Activated T-cell treated with anti-CD3 and anti-CD28 coated beads, Interleukin-2, amount 50 U/mL, for 24 hours (primary cell): ENCODE measurements at places on chromosomes 11 and 22.

DNA sequence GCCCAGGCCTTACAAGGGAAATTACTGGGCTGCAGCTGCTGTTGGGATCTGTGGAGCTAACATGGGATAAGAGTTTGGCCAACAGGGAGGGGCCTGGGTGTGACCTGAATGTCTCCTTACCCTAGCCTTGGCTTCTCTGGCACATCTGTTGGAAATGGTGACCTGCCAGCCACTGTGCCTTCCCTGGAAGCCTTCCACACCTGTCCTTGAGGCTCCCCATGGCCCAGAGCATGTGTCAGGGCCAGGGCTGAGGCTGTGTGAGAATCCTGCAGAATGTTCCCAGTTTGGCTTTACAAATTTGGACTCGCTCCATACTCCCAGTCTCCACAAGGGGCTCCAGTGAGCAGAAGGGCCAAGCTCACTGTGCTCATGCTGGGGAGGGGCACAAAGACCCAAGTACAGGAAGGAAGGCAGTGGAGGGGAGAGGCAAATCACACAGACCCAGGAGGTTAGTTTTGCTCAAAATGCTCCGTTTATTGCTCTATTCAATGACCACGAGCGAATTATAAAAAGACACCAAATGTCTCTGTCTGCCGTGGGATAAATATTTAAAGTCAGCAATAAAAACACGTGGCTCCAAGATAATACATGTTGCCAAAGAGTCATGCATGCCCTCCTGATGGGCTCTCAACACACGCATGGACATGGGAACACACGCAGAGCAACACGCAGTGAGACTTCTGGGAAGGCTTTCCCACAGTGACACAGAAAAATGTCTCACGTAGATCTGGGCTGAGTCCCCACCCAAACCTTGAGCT lies 1.7 kb upstream of the IGSF22 start:
- peak; percentile 66 for DNase-seq

DNA sequence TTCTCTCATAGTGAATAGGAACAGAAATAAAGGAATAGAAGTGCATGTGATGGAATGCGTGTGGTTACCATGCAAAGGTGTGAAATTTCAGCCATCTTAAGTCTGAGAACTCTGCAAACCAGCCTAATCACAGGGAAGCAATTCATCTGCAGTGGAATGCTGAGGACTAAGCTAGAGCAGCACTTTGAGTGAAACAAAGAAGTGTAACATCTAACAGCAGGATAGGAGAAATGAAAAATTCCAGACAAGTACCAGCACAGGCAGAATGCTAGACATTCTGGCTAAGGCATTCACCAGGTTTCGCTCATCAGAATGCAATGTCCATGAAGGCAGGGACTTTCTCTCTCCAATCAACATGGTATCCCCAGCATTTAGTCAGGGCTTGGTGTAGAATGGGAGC lies 41.2 kb upstream of the SLC36A4 start:
- DNase-seq, result no peak

DNA sequence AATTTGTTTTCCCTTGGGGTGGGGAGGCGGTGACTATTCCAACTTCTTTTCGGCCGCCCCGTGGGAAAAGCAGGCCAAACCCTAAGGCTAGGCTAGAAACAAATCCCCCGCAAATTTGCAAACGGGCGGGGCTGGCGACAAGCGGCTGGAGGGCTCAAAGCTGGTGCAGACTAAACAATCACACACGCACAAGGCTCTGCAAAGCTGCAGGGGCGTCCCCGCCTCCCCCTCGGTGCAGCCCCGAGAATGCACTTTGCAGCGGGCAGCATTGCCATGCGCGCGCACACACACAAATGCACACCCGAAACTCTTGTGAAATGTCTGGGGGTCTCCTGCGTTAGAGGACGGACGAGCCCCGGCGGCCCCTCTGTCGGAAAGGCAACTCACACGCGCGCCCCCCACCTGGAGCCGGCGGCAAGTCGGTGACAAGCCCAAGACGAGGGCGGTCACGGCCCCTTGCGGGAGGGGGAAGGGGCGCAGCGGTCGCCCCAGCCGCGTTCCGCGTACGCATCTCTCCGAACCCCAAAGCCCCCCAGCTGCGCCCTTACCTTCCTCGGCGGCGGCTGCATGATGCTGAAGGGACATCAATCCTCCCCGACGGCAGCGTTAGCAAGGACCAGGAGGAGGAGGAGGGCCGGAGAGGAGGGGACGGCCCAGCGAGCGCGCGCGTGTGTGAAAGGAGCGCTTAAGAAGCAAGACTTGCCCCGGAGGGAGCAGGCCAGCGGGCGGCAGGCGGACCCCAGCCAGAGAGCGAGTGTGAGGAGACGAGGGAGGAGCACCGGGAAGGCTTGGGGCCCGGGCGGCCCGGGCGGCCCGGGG lies 600 bp downstream of the FCHSD2 start:
- peak; percentile 77 for DNase-seq

GRCh38 chr11:5476186-5476819 lies 12.2 kb upstream of the OR52D1 start:
- no peak for DNase-seq

GRCh38 chr22:35785181-35785923 lies 67.7 kb downstream of the APOL5 start:
- DNase-seq, result no peak

- no peak for DNase-seq
Observed at GRCh38 chr22:32255726-32256125, 579 bp upstream of the SLC5A4 start.

- DNase-seq, result no peak
Observed at GRCh38 chr11:131195661-131196517, 174.5 kb upstream of the NTM start.

GRCh38 chr11:28026634-28027290 lies 81.2 kb downstream of the KIF18A start:
- DNase-seq, result no peak

- peak; percentile 55 for DNase-seq
Observed at GRCh38 chr11:30196400-30197206, 34.2 kb upstream of the FSHB start.

GRCh38 chr11:46117842-46118241 lies 3.4 kb downstream of the PHF21A start:
- DNase-seq, result no peak

DNA sequence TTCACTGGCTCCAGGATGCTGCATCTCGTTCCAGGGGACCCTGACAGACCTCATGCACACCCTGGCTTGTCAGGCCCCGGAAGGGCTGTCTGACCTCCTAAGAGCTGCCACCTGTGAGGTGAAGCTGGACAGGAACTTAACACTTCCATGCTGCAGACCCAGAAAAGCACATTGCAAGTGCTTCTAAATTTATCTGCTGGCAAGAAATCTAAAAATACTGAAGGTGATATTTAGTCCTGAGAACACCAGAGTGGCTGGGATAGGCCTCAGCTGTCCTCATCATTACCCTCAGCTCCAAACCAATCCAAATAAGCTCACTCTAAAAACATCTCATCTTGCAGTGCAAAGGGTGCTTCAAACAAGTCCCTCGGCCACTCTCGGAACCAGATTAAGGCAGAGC lies 46.7 kb downstream of the ABTB2 start:
- no peak for DNase-seq

DNA sequence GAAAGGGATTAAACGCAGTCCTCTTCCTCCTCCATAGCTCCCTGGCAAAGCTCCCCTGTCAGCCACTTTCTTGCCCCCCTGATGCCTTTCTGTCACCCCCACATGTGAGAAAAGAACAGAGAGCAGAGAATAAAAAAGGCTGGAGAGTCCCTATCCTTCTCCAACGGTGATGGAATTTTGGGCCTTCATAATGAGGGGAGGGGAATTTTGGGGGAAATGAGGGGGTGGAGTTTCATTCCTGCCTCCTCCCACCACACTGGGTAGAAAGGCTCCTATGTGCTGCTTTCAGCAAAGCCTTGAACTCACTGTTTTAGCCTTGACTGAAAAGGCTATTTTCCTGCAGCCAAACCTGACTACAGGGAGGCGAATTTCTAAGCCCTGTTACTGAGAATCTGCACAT lies 59.3 kb downstream of the C11orf58 start:
- DNase-seq, result no peak

GRCh38 chr11:65431451-65432099 lies 9.0 kb downstream of the NEAT1 start:
- no peak for DNase-seq

GRCh38 chr11:1504138-1504537 lies 17.6 kb upstream of the MOB2 start:
- no peak for DNase-seq

DNA sequence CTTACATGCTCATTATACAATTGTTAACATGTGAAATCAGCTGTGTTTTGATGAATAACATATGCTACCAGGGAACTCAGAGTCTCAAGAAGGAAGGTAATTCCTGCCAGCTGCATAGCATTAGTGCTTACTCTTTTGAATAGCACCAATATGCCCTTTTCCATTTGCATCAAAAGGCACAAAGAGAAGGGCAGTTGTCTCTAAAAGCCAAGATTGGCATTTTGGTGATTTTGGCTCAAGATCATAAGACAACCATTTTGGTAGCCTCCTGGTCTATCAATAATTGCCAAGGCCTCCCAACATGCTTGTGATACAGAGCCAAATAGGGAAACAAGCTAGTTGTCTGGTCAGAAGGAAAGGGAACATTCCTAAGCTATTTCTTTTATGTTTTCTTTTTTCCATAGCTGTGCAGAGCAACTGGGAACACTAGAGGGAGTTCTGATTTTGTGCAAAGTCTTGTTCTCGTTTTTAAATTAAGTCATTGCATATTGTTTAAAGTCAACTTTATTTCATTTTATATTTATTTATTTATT lies 416.7 kb upstream of the CHORDC1 start:
- no peak for DNase-seq

- DNase-seq, result no peak
Observed at GRCh38 chr11:114314096-114314495, 17.9 kb downstream of the NNMT start.

- no peak for DNase-seq
Observed at GRCh38 chr11:47889714-47890441, 41.7 kb upstream of the NUP160 start.

DNA sequence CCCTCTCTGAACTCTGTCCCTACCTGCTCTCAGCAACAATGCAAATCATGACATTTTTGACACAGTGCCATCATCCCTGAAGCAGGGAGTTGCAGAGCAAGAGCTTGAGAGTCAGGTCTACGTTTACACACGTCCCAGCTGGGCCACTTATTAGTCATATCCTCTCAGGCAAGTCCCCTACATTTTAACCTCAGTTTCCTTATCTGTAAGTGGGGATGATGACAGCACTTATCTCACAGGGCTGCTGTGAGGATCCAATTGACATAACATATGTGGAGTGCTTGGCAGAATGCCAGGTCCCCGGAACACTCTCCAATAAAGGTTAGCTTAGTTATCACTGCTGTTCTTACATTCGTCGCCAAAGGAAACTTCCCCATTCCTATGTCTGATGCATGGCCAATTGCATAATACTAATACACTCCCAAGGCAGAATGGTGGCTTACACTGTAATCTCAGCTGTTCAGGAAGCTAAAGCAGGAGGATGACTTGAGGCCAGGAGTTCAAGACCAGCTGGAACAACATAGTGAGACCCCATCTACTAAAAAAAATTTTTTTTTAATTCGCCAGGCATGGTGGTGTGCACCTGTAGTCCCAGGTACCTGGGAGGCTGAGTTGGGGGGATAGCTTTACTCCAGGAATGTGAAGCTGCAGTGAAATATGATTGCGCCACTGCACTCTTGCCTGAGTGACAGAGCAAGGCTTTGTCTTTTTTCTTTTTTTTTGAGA lies 16.6 kb downstream of the ASCC2 start:
- DNase-seq, result no peak

DNA sequence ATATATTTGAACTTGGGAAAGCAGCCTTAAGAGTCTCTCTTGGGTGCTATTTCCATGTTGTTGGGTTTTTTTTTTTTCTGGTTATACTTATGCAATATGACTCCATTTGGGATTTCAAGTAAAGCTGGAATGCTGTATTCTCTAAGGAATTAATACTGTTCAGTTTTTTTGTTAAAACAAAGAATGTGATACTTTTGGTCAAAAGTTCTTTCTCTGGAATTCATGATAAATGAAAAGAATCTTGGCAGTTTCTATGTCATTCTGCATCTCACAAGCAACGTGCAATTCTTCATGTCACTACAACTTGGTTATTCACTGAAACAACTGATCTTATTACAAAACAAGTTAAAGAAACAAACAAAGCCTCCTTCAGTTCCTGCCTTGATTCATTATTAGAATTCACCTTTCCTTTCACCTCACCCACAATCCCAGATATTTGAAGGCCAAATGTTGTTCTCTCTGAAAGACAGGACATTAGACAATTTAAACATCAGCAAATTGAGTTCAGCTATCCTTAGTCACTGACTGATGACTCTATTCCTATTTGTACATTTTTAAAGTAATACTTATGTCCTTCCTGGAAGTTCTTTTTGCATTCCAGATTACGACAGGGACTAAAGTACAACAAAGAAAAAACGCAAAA lies 176.2 kb downstream of the SBF2 start:
- no peak for DNase-seq

DNA sequence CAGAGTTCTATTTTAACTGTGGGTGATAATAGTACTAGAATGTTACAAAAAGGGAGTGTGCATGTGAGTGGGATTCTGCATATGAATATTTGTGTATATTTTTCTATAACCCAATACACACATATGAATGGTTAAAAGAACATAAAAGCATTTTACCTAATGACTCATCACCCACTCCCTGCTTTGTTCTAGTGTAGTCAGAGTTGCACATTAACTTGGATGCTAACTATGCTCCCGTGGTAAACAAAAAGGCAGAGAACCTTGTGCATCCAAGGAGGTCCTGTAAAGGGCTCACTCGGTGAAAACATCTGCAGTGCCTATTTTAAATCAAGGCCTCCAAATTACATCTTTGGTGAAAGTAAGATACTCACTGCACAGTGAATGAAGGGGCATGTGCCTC lies 1289.4 kb downstream of the LRRC4C start:
- no peak for DNase-seq

GRCh38 chr11:44224867-44225501 lies 85.0 kb downstream of the ALX4 start:
- no peak for DNase-seq
